ENCODE measurements at places on chromosomes 12 and 14.

- no peak for DNase-seq
Observed at GRCh38 chr12:119100933-119101332, 77.8 kb upstream of the HSPB8 start.

GRCh38 chr12:119825262-119825661 lies 51.9 kb downstream of the CIT start:
- DNase-seq, result no peak

DNA sequence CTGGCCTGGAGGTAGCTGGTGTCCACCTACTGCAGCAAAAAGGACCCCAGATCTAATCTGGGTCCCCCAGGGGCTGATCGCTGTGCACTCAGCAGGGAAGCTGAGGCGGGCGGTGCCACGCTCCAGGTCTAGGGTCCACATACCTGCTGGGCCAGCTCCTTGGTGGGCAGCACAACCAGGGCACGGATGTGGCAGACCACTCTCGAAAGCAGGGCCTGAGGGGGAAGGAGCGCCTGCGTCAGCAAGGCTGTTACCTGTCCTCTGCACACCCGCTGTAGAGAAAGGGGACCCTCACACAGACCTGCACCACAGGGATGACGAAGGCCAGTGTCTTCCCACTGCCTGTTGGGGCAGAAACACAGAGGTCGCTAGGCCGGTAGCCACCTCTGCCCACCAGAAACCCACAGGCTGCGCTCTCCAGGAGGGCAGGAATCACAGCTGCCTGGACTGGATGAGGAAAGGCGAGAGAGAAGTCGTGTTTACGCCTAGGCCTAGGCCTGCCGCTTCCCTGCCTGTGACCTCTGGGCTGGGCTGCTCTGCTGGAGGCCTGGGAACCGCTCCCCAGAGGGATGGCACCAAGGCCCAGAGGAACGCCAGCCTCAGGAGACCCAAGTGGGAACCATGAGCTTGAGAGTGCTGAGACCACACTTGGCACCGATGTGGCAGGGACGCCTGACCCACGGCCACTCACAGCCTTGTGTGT lies 2.0 kb downstream of the DDX51 start:
- DNase-seq, result no peak

DNA sequence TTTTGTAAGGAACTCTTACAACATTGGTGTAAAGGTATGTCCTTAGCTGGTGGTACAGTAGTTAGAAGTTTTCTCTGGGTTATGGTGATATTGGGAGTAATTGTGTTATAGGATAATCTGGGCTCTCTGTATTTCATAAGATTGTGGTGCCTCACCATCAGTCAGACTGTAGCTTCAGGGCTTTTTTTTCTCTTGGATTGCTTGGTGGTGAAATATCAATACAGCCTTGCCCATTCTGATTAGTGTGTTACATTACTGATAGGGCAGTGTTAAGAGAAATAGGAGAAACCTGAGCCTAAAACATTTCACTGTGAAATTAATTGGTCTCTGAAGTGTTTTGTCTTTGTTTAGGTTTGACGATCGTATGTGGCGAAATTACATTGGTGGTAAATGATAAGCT lies 71.0 kb downstream of the RCOR1 start:
- no peak for DNase-seq

DNA sequence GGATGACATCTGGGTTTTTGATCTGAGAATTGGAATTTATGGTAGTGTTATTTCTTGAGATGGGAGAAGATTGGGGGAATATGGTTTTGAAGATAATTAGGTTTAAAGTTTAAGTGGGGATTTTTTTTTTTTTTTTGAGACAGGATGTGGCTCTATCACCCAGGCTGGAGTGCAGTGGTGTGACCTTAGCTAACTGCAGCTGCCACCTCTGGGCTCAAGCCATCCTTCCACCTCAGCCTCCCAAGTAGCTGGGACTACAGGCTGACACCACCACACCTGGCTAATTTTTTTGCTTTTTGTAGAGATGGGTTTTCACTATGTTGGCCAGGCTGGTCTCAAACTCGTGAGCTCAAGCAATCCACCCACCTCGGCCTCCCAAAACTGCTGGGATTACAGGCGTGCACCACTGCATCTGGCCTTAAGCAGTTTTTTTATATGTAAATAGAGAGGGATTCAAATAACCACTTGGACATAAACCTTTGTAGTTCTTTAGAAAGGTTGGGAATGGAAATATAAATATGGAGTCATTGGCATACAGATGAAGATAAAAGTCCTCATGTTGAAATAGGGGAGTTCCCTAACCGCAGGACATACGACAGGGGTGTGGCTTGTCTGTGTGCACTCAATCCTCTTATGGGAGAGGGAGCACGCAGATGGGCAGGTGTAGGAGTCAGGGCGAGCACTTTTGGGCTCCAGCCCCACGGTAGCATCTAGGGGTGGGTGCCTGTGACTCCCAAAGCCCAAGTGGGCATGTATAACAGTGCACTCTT lies 4.7 kb downstream of the LIN52 start:
- no peak for DNase-seq
